Inflammatory macrophage (primary cell): ENCODE measurements at places on chromosomes 2 and 18.

GRCh38 chr2:53317861-53318260, 449.7 kb upstream of the CHAC2 start:
- no peak for DNase-seq

- no peak for DNase-seq
Observed at GRCh38 chr18:26005950-26006349, 84.5 kb downstream of the SS18 start.

GRCh38 chr2:150466741-150467620, 20.5 kb downstream of the RND3 start:
- DNase-seq = no peak

- DNase-seq = no peak
Observed at GRCh38 chr2:236293241-236293810, 29.1 kb upstream of the ASB18 start.
